ENCODE measurements at places on chromosomes 11 and 22.

GRCh38 chr11:105937738-105938137 lies 84.3 kb downstream of the MSANTD4 start:
- no peak for DNase-seq

DNA sequence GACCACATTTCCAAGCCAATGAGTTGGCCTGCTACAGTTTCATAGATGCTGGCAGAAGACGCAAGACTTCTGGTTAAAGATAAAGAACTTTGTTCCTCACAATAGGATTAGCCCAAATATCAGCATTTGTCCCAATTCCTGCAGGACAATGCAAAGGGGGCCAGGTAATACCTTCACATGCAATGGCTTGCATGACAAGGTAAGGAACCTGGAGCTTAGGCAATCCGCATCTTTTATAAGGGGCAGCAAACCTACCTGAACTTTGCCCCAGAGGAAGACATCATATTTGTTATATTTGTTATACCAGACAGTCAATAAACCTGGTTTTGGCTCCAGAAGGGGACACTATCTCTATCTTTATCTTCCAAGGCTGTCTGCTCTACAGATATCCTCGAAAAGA lies 5.3 kb downstream of the P2RY6 start:
- DNase-seq = no peak

GRCh38 chr11:100810146-100810545 lies 123.1 kb downstream of the ARHGAP42 start:
- no peak for DNase-seq

GRCh38 chr11:14073849-14074476 lies 111.4 kb downstream of the SPON1 start:
- no peak for DNase-seq

DNA sequence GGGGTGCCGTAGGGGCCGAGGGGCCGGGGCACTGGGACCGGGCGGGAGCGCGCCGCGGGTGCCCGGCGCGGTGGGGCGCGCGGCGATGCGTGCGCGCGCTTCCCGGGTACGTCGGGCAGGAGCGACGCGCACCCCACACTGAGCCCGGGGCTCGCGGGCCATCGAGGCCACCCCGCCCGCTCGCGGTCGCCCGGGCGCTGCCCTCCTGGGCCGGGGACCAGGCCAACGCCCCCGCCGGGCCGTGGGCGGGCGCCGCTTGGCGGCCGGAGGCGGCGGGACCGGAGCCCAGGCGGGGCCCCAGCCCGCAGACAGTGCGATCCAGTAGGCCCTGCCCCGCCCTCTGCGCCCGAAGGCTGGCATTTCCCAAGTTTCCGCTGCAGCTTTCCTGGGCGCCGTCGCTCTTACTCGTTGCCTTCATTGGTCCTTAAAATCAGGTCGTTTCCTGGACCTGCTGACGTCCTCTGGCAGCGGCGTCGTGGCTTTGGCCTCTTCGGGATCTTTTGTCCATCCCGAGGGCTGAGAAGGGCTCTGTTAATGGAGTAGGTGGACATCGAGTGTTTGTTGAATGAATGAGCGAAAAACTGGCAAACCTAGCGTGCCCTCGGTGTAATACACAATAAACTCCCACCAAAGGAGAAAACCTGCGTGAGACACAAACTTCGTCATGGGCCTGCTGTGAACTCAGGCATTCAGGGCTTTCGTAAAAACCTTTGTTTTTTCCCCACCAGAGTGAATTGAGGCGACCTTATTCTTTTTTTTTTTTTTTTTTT lies 638 bp downstream of the PARVA start:
- no peak for DNase-seq

Data from activated naive CD4-positive, alpha-beta T cell treated with anti-CD3 and anti-CD28 coated beads, Interleukin-2, amount 50 U/mL, for 72 hours (primary cell).